Brain (organoid and tissue), 16 donors: ENCODE measurements at places on chromosomes 13 and 19.

DNA sequence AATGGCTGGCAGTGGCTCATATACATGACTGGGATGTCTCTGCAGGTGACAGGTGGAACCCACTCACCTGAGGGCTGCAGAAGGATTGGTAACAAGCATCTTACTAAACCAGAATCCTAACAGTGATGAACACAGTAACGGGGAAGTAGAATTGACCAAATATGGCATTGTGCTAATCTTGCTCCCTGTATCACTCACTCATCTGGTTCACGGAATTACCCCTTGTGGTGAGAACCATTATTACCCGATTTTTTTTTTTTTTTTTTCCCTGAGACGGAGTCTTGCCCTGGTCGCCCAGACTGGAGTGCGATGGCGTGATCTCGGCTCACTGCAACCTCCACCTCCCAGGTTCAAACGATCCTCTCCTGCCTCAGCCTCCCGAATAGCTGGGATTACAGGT lies 69.5 kb downstream of the PTPRS start:
- no peak for DNase-seq

DNA sequence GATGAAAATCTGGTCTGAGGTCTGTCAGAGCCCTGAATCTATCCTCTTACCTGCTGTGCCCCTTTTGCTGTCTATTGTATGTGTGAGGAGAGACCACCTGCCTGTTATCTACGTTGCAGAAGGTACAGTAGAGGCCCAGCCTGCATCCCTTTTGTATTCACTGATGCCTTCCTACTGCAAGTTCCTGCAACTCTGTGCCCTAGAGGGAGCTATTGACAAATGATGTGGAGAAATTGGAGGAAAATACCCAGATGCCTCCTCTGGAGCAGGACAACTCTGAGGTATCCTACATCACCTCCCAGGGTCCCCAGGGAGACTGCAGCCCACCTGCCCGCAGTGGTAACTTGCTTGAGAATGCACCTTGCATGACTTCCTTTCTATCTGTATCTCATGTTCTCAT lies 33.7 kb downstream of the SIAH3 start:
- DNase-seq, result no peak

GRCh38 chr13:107529035-107529434 lies 686.3 kb downstream of the LIG4 start:
- no peak for DNase-seq

- DNase-seq, result no peak
These were observed 110.3 kb upstream of the ABCC4 start for GRCh38 chr13:95411428-95412040.

DNA sequence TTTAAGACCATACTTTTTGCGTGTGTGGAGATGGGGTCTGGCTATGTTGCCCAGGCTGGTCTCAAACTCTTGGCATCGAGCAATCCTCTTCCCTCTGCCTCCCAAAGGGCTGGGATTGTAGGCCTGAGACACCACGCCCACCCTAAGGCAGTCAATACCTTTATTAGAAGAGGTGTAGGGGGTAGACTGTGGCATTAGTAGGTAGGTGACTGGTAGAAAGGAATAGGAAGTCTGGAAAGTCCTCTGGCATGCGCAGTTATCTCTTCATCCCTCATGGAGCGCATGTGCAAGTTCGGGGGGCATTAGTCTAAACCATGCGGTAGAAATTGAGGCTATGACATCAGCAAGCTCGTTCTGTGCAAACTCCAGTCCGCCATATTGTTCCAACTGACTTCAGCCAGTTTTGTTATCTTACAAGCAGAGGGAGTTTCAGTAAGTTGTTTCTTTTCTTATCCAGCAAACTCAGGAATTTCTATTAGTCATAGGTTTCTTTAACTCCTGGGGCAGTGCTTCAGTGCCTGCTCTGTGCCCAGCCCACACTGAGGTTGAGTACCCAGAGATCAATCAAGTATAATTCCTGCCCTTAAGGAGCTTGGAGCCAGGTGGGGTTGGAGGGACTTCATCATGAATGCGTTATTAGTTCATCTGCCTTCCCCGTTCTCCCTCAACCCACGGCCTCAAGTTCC lies 7.3 kb upstream of the RANBP3 start:
- no peak for DNase-seq

- DNase-seq, result no peak
These were observed 110.5 kb downstream of the ENOX1 start for GRCh38 chr13:43676320-43676719.

GRCh38 chr19:900302-901111 lies 7.2 kb downstream of the RNU6-9 start:
- no peak for DNase-seq

DNA sequence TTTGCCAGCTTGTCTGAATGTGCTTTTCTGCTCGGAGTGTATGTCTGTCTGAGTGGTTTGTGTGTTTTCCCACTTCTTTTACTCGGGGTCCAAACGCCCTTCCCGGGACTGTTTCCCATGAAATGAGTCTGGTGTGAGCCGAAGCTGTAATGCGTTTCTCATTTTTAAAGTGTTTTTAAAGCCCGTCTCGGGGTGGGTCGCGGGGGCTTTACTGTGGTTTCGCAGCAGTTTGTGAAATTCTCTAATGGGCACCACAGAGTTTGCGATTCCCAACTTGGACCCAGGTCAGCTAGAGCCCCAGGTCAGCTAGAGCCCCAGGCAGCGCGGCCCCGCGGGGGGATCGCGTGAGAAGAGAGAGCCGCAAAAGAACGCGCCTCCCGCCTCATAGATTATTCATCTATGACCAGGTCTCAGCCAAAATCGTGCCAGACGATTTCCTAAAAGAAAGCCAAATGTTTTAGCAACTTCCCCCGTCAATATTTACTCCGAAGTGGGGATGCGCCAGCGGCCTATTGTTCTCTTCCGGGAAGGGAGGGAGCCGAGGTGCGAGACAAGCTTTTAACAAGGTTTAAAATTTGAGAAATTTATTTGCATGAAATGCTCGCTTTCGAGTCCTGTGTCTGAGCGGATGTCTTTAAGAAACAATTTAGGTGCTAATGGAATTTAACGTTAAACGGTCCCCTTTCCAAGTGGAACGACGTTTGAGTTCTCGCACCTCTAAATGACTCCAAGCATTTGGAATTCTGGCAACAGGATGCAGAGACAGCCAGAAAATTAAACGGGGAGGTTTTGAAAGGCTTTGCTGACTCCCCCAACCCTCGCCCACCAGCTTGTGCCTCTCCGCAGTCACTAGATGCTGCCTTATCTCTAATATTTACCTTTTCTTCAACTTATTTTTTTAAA lies 2.2 kb downstream of the ZIC2 start:
- peak; percentile 61 for DNase-seq

- DNase-seq, result no peak
These were observed 102.6 kb upstream of the TSHZ3 start for GRCh38 chr19:31451686-31452330.

DNA sequence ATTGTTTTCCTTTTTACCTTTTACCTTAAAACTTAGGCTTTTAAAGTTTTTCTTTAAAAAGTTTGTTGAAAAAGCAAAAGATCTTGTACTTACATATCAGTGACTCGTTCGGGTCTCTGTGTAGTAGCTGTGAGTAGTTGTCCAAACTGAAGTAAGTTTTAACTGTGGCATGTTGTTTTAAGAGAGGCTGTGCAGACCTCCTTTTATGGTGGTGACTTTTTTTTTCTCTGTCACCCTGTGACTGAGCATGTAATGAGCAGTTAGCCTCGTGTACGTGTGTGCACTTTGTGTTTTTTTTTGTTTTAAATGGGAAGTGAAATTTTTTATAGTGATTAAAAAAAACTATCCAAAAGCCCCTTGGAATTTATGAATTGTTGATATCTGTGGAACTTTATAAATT lies at the start of gene GPR183:
Gene GPR183, minus strand, starts transcription at position 153 of the 400 bp plus-strand sequence. CDS start 11,254 bp downstream, outside the sequence.
- DNase-seq, result no peak

DNA sequence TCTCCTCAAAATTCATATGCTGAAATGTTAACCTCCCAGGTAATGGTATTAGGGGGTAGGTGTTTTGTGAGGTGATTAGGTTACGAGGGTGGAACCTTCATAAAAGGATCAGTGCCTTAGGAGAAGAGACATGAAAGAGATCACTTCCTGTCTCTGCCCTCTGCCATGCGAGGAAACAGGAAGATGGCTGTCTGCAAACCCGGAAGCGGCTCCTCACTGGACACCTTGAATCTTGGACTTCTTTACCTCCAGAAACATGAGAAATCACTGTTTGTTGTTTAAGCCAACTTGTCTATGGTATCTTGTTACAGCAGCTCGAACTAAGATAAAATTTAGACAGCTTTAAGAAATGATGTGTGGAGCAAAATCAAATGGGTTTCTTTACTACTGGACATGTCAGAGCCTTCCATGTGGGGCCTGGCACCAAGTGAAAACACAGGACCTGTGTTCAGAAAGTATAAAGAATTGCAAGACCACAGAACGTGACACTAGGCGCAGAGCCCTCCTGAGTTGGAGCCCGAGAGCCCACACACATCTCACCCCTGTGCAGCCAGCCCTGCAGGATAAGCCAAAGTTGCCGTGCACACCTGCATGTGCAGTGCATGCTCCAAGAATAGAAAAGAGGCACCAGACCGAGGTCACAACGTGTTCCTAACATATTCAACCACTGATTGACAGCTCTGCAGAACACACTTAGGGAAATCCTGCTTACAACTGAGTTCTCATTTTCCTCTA lies 112.5 kb upstream of the UQCRFS1 start:
- DNase-seq, result no peak

GRCh38 chr19:47098608-47099007 lies 15.0 kb downstream of the ZC3H4 start:
- no peak for DNase-seq

DNA sequence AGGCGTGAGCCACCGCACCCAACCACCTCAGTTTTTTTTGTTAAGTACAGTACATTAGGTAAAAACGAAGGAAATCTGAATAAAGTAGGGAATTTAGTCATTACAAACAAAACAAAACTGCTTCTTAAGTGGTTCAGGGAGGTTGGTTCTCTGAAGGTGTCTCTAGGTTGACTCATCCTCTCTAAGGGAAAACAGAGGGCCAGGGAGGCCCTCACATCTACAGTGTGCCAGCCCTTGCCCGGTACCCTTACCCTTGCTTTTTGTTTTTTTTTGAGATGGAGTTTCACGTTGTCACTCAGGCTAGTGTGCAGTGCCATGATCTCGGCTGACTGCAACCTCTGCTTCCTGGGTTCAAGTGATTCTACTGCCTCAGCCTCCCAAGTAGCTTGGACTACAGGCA lies 17.2 kb upstream of the JUND start:
- no peak for DNase-seq

DNA sequence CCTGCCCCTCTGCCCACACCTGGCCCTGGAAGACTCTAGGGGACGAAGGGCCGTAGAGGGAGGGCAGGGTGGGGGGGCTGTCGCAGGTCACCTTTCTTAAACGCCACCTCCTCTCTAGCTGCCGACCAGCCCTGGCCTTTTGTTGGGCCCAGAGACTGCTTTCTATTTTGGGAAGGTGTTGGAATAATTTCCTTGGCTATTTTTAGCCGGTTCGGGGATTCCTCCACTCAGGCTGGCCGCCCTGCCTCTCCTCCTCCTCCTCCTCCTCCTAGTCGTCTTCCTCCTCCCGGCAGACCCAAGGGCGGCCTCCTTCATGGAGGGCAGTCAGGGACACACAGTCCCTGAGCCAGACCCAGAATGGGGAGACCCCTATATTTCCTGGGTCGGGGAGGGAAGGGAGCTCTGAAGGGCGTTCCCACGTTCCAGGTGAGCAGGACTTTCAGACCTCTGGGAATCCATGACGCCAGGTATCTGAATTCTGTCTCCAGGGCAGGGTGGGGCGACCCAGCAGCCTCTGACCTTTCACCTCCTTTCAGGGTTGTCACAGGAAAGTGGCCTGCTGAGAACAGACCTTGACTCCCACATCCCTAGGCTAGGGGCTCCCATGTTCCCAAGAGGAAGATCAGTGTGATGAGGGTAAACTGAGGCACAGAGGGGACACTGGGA lies 19.9 kb downstream of the GADD45B start:
- no peak for DNase-seq

- DNase-seq, result no peak
These were observed 3.0 kb upstream of the RAB20 start for GRCh38 chr13:110564472-110564985.

- no peak for DNase-seq
These were observed 256.3 kb upstream of the RFC3 start for GRCh38 chr13:33561627-33562026.

- DNase-seq, result peak; percentile 56
These were observed 2.4 kb downstream of the TIMM13 start for GRCh38 chr19:2424686-2425621.

GRCh38 chr13:112744168-112745021 lies 54.6 kb downstream of the ATP11A start:
- DNase-seq, result no peak

DNA sequence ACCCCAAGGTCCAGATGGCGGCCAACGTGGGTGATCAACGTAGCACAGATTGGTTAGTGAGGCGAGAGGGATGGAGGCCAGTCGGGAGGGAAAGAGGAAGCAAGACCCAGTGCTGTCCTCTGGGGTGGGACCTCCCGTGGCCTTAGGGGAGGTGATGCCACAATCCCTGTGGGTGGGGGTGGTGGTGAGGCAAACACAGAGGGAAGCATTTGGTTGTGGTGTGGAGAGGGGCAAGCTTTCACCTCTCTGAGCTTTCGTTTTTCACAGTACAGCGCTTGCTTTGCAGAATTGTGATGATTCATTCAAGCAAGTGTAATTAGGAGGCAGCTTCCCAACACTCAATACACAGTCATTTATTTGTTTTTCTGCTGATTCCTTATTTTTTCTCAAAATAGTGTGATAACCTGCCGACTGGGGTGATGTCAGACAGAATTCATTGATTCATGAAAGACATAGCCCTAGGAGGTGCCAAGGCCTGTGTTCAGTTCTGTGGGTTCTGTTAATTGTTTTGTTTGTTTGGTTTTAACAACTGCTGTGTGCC lies 2.4 kb downstream of the LENG8 start:
- DNase-seq, result no peak

GRCh38 chr13:110653851-110654250 lies 38.5 kb downstream of the NAXD start:
- DNase-seq, result no peak

DNA sequence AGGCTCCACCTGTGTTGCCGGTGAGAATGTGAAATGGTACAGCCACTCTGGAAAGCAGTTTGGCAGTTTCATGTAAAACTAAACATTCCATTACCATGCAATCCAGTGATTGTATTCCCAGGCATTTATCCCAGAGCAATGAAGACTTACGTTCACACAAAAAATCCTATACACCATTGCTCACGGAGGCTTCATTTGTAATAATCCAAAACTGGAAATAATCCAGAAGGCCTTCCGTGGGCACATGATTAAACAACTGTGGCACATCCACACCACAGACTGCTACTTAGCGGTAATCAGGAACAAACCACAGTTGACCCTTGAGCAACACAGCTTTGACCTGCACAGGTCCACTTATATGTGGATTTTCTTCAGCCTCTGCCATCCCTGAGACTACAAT lies 339.7 kb downstream of the MTUS2 start:
- no peak for DNase-seq

DNA sequence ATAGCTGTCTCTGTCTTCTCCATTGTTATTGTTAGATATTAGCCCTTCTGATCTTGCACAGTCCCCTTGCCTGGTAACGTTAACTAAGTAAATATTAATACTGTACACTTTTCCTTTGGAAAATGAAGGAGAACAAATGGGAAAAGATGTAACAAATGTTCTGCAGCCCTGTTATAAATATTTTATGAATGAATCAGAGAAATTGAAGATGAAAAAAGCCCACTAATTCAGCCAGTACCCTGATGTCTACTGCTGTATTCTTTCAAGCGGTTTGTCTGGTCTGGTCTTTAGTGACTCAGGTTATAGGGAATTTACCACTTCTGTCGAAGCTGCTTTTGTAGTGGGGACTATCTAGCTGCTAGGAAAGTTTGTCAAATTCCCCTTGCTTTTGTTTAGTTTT lies 121.0 kb downstream of the COG6 start:
- no peak for DNase-seq

- no peak for DNase-seq
These were observed 17.2 kb downstream of the TNFSF14 start for GRCh38 chr19:6652805-6653094.

GRCh38 chr19:3289971-3290569 lies 65.6 kb downstream of the CELF5 start:
- DNase-seq, result no peak
